ENCODE measurements at places on chromosomes 12 and 14.

DNA sequence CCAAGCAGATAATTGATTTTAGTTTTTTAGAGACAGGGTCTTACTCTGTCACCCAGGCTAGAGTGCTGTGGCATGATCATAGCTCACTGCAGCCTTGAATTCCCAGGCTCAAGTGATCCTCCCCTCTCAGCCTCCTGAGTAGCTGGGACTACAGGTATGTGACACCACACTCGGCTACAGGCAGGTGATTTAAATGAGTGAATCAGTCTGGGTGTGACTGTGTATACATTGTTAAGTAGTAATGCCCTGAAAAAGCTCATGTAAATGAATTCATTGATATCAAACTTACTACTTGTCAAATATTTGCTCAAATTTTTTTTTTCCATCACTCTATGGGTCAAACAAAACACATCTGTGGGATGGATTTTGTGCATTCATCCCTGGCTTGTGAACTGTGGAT, 6.3 kb upstream of the USP44 start:
- no peak for DNase-seq

- DNase-seq = no peak
These were observed 84.7 kb downstream of the DACT1 start for GRCh38 chr14:58722441-58722840.

DNA sequence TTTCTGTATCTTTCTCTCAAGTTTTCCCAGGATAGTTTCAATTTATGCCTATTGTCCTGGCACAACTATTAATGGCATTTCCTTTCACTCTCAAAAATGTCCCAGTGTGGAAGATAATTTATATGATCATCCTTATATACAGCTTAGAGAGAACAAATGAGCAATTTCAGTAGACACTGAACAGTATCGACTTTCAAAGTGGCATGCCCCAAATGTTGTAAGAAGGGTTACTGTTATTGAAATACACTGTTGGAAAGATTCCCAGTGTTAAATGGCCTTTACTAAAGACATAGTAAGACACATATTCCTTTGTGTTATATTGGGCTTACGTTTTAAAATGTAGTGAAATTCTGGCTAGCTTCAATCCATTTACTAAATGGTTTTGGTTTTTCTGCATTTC, 202.3 kb upstream of the CDKN3 start:
- no peak for DNase-seq

DNA sequence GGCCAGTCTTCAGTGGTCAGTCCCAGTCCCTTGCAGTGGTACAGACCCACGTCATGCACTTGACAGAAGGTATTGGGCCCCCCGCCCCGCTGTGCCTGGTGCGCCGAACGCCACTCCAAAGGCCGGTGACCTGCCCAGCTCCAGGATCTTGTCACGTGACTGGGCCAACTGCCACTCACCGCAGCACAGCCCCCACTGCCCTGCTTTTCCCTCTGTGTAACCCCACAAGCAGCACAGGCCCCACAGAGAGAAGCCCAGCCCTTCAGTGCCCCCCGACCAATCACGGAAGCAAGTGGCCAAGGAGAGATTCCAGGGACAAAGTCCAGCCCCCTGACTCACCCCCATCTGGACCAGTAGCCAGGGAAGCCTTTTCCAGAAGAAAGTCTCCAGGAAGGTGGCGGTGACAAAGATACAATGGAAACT, 498 bp downstream of the GPR132 start:
- DNase-seq = no peak

DNA sequence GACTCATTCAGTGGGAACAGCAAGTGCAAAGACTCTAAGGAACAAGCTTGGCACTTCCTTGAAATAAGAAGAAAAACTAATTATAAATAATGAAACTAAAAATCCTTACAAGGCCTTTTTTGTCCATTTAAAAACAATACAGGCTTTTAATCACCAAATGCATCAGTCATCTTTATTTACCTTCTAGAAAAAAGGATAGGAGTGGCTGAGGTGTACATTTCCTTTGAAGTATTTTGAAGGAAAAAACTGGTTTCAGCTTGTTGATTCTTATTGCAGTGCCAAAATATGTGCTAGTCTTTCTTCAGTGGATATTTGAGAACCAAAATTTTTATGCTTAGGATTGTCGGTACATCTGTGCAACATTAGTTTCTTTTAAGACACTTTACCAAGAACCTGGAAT, 29.8 kb downstream of the MED21 start:
- no peak for DNase-seq

- no peak for DNase-seq
These were observed 53.4 kb upstream of the MMP17 start for GRCh38 chr12:131774576-131775391.

DNA sequence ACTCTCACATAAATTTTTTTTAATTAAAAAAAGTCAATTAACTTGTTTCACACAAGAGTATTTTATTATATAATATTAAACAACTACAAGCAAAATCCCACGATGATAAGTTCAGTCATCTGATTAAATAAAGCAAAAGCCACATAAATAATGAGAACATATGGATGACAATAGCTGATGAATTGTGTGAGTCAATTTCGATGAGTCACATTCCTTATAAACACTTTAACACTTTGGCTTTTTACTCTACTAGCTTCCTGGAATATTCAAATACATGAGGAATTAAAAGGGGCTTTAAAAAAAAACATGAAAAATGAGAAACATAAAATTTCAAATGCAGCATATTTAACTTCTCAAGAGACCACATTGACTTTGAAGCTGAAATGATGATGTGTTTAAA, 95.3 kb downstream of the BCAT1 start:
- DNase-seq = no peak

- DNase-seq = no peak
These were observed 44.2 kb upstream of the MMP17 start for GRCh38 chr12:131783915-131784541.

- no peak for DNase-seq
These were observed 27.1 kb downstream of the BMAL2 start for GRCh38 chr12:27359578-27360340.

GRCh38 chr12:49843876-49844437, 1.1 kb upstream of the BCDIN3D start:
- DNase-seq = no peak

DNA sequence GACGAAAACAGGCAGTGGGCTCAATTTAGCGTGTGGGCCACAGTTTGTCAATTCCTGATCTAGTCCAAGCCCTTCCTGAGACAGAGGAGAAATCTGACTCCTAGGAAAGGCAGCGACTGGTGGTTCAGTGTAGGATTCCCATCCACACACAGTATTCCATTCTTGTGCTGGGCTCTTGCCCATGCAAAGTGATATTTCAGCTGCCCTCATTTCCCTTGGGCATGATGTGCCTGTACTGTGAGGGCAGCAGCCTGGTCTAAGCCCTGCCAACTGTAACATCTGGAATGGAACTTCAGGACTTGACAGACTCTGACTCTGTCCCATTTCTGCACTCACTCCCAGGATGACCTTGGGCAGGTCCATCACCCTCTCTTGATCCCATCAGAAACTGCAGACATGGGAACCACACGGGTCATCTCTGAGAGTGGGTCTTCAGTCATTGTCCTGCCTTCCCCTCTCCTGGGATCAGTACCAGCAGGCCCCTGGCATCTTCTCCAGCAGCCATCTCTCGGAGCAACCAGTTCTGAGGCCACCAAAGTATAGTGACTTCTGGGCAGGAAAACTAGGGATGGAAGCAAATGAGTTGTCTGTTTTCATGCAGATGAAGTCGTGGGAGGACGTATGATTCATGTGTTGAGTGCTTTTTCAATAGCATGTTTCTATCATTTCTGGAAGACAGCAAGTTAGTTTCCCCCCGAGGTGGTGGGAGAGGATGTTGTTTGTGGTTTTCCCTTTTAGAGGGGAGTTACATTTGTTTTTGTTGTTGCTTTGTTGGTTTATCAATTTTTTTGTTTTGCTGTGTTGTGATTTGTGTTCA, 54.2 kb upstream of the BCL2L14 start:
- DNase-seq = no peak

GRCh38 chr12:118046430-118046829, 14.5 kb downstream of the WSB2 start:
- DNase-seq = no peak

DNA sequence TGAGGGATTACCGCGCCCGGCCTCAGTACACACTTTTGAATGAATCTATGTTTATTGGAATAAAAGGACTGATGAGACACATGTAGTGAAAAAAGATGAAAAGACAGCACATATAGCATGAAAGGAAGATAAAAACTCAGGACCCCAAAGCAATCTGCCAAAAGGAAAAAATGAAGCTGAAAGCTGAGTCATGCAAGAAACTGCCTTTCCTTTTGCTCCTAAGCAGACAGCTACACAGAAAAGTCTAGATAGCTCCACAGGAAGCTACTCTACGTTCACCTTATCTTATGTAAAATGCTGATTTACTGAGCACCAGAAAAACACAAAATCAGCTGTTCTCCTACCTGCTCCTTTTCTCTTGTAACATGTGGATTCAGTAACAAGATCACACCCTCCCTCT, 128.4 kb downstream of the NTF3 start:
- DNase-seq = no peak

GRCh38 chr12:127779301-127780045, 487.5 kb upstream of the TMEM132C start:
- no peak for DNase-seq

- no peak for DNase-seq
These were observed 803 bp downstream of the NOP9 start for GRCh38 chr14:24300326-24300980.

GRCh38 chr14:67319142-67319541, 40.5 kb downstream of the ATP6V1D start:
- DNase-seq = no peak

DNA sequence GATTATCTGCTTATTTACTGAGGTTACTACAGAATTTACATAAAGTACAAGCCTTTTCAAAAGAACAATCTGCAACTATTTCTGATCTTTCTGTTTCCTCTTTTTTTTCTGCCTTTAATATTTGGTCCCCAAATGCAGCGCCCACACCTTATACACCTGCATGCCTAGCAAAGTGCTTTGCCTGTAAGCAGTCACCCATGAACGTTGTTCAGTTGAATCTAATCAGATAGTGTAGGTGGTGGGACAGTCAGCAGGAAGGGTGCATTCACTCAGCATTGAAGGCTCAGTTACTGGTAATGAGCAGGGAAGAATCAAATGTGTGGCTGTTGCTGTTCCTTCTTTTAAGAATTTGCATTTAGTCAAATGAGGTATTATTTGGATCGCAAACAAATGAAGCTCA, 108.4 kb downstream of the GPR135 start:
- DNase-seq = no peak

DNA sequence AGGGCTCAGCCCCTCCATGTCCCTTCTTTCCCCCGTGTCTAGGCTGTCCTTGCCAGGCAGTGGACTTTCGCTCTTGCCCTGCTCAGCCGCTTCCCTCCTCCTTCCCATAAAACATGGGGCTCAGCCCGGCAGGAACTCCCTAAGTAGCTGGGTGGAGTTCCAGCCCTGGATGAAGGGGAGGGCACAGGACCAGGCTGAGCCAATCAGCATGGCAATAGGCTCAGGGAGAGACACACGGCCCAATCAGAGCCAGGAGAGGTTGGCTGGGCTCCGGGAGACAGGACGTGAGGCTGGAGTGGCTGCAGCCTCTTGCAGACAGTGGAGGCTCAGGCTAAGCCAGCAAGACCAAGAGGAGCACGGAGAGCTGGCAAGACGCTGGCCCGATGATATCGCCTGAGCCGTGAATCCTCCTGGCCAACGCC, 54.3 kb downstream of the GALNT9 start:
- DNase-seq = no peak

DNA sequence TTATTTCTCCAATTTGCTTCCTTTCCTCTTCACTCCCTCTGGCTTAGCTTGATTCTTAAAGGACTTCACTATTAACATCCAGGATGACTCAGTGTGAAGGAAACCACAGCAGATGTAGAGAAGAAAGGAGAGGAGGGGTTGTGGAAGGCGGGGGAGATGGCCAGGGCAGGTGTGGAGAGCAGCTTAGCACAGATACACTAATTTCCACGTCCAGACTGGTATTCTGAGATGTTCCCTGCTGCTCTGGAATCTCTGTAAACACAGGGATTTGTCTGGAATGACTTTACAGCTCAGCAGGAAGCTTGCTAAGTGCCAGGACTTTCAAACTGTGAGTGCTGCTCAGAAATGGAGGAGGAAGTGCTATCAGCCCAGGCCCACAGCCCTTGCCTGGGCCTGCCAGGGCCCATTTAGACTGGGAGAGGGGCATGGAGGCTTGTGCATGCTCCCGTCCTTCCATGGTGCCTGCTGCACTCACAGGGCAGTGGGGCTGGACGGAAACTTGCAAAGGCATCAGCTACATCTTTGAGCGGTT, 202.5 kb upstream of the DDHD1 start:
- no peak for DNase-seq
